ENCODE measurements at places on chromosomes 6 and 20.

DNA sequence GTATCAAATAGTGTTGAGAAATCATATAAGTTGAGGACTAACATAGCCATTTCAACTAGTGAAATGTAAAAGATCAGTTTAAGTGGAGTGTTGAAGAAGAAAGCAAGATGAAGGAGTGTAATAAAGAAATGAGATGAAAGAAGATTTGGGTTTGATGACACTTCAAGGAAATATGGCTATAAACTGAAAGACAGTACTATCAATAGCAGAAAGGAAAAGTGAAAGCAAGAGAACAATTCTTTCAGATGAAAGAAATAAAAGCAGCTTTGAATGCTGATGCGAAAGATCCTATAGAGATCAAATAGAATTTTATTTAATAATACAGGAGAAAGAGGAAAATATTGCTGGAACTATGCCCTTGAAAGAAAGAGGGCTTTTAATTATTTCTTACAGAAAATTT is 92.8 kb upstream of the PRSS16 start:
- DNase-seq: no peak

DNA sequence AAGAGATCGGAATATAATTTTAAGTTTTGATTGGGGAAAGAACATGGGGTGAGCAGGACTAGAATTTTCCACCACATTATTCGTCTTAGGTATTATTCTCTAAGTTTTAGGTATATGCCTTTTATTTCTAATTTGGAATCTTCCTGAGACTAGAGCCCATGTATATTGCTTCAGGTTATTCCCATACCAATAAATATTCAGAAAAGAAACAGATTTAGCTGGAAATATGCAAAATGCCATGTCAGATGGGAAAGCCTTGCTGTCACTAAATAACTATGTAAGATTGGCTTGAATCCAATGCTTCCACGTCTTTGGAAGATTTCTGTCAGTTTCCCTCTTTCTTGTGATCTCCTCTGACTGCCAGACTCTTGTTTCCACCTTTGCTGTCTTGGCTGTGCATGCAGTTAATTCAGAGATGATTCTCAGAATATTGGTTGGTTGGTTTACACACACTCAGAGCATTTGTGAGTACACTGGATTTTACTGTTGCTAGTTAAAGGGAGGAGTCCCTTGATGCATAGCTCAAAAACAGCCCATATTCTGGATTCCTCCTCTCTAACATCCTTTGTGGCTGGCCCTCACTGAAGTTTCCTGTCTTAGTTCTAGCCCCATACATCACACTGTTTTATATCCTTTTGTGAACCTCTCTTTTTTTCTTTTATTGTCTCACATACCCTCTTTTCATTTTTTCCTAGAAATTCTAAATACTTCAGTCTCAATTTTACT is 64.3 kb downstream of the GRM1 start:
- DNase-seq: no peak

DNA sequence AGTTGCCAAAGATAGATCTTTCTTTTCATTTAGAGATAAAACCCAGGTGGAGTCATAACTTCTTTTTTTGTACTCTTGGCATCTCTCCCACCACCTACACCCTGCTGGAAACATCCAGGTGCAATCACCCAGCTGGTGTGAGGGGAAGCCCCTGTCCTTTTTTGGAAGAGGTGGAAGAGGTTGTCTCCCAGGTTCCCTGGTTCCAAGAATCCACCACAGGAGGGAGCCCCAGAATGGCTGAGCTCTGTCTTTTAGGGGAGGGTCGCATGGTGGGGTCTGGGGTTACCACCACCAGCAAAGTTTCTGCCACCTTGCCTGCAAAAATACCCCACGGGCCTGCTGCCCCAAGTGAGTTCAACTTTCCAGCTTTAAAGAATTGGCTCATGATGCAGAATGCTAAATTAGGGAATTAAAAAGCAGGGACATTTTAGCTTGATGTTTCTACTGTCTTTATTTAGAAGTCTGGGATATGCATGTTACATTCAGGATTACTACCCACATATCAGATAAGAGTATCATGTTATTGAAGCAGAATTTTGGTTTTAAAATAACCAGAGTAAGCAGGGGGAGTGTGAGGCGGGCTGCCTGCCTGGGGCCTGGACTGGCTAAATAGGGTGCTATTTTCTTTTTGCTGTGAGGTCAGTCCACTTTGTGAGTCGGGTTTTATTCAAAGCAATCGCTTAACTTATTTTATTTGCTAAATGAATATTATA is 11.0 kb downstream of the SMOC2 start:
- no peak for DNase-seq

DNA sequence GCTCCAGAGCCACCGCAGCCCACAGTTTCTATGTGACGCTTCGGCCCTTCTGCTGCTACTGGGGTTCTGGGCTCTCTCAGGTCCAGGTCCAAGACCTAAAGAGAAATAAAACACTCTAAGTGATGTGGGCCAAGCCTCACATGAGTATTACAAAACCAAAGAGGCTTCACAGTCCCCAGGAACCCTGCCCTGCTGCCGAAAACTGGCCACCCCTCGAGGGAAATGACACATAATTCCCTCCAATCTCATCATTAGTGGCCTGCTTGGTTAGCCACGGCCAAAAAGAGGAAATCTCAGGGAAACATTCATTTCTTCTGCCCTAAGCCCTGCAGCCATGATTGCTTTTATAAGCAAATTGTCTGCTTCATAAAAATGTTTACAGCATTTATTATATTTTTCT is 32.5 kb downstream of the DLL1 start:
- no peak for DNase-seq

DNA sequence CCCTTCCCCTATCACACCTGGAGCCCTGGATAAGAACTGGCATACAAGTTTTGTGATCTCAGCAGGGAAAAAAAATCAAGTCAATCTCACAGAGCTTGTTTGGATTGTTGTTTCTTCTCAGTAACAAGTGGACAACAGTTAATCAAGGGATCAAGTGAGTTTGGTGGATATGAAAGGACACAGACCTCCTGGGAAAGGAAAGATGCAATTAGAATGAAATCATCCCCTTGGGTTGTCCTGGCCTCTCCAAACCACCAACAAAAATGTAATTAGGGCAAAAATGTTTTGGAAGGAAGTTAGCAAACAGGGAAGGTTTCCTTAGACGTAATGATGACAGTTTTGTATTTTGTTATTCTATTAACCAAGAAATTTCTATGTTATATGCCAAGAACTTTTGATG is 99.1 kb upstream of the PRDM1 start:
- DNase-seq: no peak

DNA sequence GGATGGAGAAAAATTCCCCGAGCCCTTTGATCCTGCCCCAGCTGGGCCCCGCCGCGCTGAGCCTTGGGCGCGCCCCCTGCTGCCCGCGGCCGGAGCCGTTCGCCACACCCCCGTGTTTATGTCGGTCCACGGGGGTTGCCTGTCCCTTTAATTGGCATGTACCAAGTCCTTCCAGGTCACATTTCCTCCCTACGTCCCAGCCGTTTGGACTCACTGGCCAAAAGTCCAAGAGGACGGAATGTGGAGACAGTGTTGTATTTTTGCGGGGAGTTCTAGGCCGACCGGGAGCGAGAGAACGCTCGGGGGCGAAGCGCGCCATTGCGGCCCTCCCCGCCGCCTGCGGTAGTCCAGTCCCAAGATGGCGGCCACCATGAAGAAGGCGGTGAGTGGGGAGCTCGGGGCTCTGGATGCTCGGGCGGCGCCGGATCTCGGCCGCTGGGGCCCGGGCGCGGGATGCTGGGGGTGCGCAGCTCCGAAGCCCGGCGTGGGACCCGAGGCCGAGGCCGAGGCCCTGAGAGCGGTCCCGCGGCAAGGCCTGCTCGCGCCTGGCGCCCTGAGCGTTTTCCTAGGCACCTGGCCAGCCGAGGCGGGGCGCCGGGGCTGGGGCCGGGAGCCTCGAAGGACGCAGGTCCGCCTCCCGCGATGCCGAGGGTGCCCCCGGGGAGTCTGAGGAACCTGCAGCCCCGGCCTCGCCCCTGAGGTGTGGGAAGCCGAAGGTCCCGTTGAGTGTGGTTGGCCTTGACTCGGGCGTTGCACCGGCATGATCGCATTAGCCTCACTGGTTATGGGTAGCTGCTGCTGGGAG is at the start of gene PFDN4:
TSS of gene PFDN4 (plus strand) at position 345 of the 805 bp plus-strand sequence. CDS start at position 359, 14 bp downstream.
- DNase-seq: peak; percentile 45

DNA sequence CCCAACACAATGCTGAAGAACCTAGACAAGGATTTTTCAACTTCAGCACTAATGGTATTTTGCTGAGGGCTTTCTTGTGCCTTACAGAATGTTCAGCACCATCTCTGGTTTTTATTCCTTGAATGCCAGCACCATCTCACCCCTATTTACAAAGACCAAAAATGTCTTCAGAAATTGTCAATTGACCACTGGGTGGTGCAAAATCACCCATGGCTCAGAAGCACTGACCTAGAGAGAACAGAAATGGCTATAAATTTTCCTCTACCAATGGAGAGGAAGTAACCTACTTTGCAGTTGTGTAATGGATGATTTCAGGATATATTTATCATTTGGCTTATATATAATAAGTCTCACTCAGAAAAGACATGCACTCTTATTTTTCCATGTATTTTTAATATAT is 431.0 kb upstream of the IRAK1BP1 start:
- no peak for DNase-seq

GRCh38 chr6:166306378-166307081 is 1.7 kb downstream of the PRR18 start:
- no peak for DNase-seq

DNA sequence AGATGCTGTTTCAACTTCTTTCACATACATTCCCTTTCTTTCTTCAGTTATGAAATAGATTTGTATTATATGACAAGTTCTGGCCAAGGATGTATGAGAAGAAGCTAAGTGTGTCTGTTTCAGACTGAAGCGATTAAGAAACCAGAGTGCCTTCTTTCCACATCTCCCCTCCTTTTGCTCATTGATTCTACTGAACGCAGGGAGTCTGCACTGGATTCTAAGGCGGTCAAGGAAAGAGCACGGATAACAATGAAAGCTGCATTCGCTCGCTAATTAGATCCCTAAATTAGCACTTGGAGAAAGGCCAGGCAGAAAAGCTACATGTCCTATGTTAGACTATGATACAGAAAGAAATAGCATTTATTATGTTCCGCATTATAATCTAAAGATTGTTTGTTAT is 267.7 kb downstream of the HAO1 start:
- DNase-seq: no peak

DNA sequence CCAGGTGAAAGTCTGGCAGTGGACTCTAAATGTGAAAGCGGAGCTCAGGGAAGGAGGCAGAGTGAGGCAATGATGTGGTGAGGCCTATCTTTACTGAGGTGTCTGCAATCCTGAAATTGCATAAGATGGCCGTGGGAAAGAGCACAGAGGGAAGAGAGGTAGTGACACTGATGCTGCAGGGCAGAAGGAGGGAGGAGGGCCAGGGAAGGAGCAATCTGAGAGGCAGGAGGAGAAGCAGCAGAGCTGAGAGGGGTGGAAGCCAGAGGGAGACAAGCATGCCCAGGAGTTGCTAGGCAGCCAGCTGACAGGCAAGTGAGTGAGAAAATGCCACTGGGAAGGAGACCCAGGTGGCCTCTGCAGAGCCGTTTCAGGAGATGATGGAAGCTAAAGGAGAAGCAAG is 97.4 kb upstream of the CNR1 start:
- no peak for DNase-seq

DNA sequence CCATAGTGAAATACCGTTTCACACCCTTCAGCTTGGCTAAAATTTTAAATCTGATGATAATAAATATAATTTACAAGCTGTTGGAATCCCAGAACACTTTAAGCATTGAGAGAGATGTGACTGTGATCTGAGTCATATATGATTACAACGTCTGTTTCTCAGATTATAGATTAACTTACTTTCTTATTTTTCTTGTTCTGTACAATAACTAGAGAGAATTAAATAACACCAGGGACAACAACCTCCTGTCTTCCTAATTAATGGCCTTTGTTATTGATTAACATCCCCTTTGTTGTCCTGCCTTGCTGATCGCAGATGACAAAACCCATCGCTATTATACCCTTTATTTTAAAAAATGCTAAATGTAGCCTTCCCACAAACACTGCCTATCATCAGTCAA is 87.8 kb upstream of the EZR start:
- DNase-seq: no peak

GRCh38 chr6:90890683-90891330 is 303.9 kb upstream of the MAP3K7 start:
- no peak for DNase-seq

DNA sequence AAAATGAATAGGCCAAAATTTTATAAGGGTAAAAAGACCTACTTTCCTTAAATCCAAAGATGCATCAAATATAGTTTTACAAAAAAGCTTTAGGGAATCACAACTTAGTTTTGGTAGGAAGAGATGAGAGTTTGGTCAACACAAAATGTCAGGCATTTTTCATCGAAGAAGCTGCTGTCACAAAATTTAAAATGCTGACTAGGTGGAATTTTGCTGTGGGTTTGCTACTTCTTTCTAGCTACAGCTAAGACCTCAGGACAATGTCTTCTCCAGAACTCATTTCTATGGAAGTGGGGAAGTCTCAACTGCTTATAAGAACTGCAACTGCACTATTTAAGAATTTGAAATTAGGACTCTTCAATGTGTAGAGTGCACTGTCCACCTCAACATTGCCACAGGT is 351.1 kb downstream of the HAO1 start:
- DNase-seq: no peak

- DNase-seq: no peak
These were observed 344.9 kb downstream of the SMOC2 start for GRCh38 chr6:168785720-168786511.

DNA sequence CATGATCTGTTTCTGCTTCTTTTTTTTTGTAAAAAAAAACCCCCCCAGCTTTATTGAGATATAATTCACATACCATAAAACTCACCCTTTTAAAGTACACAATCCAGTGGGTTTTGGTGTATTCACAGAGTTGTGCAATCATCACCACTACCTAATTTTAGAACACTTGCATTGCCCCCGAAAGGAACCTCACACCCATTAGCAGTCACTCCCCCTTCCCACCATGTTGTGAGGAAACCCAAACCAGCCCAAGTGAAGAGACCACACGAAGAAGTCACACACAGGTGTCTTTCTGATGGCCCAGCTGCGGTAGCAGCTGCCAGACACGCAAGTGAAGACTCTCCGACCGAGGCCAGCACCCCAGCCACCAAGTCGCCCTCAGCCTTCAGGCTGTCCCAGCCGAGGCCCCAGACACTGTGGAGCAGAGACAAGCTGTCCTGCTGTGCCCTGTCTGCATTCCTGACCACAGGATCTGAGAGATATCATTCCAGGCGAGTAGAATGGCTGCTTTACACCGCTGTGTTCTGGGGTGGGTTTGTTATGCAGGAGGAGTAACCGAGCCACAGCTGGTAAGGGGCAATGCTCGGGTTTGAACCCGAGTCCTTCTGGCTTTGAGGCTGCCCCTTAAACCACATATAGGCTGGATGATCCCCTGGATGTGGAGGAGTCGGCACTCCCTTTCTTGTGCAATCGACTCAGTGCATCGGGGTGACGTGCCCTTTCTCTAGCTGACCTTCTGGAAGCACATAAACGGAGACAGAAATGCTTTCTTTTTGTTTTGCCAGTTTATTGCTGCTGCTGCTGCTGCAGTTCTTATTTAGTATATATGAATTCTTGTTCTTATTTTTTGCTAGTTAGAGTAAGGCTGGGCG is 59.1 kb upstream of the PTPN1 start:
- no peak for DNase-seq

Data from LNCaP clone FGC (cell line).